ENCODE measurements at places on chromosomes 4 and X.

GRCh38 chr4:7937006-7937405 lies 2.7 kb downstream of the AFAP1 start:
- no peak for DNase-seq

DNA sequence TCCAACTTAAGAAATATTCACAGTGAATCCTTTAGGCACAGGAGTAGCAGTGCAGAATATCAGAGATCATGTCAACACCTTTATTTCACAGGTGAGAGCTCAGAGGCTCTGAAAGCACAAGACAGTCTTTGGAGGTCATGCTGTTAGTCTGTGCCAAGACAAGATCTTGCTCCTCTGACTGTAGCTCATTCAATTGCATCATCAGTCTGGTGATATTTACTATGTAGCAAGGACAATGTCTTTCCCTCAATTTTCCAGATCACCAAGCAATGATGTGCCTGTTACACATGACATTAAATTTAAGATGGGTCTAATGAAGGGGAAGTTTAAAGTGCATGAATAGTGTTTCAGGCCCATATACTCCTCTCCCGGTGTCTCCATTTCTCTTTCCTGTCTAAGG lies 277.5 kb downstream of the IL15 start:
- no peak for DNase-seq

DNA sequence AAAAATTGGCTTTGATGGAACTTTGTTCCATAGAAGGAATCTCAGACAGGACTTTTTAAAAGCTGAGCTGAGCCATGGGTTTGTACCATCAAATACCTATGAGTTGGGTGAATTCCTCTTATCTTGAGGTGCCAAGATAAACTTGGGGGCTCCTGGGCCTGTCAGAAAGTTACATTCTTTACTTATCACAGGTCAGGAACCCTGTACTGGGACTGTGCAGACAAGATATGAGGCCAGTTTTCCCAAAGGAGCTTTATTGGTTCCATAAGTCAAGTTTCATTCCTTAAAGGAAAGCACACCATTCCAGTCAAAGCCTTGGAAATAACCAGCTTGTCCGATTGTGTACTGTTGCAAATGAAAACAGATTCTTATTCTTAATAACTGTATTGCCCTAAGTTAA lies 72.4 kb upstream of the PACRGL start:
- DNase-seq: no peak

GRCh38 chr4:78627046-78627965 lies 75.7 kb downstream of the ANXA3 start:
- no peak for DNase-seq

DNA sequence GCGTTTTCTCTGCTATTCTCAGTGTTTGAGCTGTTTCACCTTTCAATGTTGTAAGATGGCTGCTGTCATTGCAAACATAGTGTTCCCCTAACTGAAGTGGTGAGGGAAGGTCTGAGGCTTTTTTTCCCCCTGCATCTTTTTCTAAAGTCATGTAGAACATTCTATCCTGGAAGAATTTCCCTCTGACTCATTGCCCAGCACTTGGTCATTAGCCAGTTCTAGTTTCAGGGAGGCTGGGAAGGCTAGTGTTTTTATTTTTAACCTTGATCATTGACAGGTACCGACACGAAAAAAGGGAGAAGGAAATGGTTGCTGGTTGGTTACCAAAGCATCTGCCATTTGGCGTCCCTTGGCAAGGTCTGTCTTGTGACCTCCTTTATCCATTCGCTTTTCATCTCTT lies 6.6 kb downstream of the LANCL3 start:
- DNase-seq: no peak

DNA sequence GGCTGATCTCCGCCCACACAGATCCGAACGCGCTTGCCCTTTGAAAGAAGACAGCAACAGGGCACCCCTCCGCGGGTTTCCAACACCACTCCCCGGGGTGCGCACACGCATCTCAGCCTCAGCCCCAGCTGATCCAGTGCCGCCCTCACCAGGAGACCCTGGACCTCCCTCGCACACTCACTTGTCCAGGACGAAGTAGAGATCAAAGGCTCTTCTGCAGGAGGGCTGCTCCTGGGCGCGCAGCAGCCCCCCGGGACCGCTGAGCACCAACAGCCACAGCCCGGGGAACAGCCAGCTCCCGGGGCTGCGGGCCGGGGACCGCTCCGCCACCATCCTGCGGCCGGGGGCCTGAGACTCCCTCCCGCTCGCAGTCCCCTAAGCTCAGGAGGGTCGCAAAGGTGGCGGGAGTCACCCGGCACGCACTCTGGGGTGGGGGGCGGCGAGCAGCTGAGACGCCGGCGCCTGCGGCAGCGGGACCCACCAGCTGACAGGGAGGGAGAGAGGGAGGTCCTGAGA lies 743 bp downstream of the ANTXR2 start:
- DNase-seq: peak; percentile 66

- no peak for DNase-seq
Observed at GRCh38 chrX:50648156-50648555, 165.8 kb downstream of the SHROOM4 start.

DNA sequence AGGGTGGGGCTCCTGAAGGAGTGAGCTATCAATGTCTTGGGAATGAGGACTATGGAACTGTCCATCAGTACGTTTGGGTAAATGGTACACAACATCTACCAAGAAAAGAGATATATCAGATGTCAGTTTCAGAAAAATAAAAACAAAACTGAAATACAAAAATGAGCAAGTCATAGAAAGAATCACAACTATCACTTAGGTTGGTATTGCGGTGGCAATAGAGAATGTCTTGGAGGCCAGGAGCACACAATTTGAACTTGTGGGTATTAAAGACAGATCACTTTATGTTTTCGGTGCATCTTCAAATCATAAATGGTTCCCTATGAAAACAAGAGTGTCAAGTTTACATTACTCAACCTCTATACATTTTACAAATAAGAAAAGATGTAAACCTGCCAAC lies 176.8 kb downstream of the CHM start:
- no peak for DNase-seq

DNA sequence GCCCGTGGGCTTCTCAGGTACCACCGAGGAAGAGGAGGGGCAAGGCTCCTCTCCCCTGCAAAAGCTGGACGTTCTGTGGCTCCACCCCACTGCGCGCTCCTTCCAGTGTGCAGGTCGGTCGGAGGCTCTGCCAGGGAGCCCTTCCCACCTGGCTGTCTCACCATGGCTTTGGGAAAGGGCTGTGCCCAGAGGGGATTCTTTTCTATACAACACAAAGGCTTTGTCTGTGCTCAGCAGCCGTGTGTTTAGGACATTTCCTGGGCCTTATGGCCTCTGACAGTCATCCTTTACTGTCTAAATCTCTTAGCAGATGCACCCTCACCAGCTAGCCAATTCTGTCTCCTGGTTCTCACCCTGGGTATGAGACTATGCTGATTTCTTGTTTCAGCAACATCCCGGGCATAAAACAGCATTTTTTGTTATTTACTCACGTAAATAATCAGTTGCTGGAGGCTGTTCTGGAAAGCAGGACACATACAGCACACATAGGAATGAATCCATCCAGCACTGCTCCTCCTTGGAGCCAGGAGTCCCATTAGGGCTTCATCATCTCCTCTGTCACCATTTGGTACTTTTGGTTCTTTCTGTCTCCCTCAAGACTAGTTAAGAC lies 20.4 kb upstream of the ATXN3L start:
- no peak for DNase-seq

DNA sequence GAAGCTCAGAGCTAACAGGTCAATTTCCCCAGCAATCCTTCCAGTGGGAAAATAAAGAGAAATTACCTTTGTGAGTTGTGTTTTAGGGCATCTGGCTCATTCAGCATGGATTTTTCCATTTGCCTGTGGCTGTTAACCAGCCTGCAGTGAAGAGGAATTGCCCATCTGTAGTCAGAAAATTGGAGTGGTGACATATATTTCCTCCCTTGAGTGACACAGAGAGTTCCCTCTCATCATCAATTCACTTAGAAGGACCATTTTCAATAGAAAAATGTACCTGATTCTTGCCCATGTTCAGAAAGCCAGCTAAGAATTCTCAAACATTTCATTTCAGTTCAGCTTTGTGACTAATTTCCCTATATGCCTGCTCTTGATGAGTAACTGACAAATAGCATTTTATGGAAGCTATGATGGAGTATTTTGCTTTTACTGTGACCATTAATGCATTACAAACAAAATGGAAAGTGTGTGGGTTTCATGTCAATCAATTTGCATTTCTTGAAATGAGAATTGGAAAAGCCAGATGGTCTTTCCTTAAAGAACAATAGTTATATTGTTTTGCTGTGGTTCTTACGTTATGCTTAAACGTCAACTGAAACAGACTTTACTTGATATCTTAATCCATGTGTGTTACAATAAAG lies 155.8 kb downstream of the NWD2 start:
- DNase-seq: no peak

GRCh38 chr4:4578981-4579380 lies 37.1 kb upstream of the STX18 start:
- peak; percentile 71 for DNase-seq

- peak; percentile 79 for DNase-seq
Observed at GRCh38 chrX:68822641-68823410, 6.0 kb upstream of the EFNB1 start.

DNA sequence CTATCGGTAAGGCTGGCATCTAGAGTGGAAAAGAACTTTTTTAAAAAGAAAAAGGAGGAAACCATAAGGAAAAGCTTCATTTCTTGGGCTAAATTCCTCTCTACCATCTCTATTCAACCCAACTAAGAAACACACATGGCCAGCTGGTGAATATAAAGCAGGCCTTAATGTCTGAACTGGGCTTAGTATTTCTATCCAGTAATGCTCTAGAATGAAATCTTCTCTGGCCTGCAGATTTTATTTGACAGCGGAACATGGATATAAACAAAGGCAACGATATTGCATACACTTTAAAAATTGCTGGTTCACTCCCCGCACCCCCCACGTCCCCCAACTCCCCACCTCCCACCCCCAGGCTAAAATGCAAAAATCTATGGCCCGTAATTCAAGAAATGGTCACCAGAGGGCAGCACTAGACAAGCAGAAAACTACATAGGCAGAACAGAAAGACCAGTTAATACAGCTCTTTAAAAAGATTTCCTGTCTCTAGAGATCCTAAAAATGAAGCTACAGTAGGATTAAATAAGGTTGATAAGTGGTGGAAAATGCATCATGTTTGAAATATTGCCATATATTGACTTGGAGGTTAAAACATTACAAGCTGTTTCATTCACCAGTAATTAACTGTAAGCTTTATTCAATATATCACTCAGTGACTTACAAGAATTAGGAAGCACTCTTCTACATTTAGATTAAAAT lies 155.2 kb upstream of the GALNT7 start:
- peak; percentile 50 for DNase-seq

DNA sequence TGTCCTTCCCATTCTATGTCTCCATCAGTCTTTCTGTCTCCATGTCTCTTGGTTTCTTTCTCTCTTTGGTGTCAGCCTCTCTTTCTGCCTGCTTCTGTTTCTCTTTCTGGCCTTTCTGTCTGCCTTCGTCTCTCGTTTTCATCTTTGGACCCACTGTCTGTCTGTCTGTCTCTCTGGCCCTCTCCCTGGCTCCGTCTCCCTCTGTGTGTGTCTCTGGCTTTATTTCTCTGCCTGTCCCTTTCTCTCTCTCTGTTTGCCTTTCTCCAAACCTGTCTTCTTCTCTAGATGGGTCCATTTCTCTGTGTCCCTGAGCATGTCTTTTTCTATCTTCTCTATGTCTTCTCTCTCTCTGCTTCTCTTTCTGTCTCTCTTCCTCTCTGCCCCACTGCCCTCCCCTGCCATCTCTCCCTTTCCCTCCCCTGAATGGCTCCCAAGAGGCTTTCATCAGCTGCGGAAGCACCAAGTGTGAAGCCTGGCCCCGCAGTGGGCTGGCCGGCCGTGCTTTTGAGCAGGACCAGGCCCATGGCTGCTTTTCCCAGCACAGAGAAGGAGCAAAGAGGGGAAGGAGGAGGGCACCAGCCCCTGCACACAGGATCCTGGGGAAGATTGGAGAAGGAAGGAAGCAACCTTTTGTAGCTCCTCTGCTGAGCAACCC lies 57.4 kb downstream of the PJA1 start:
- DNase-seq: no peak

DNA sequence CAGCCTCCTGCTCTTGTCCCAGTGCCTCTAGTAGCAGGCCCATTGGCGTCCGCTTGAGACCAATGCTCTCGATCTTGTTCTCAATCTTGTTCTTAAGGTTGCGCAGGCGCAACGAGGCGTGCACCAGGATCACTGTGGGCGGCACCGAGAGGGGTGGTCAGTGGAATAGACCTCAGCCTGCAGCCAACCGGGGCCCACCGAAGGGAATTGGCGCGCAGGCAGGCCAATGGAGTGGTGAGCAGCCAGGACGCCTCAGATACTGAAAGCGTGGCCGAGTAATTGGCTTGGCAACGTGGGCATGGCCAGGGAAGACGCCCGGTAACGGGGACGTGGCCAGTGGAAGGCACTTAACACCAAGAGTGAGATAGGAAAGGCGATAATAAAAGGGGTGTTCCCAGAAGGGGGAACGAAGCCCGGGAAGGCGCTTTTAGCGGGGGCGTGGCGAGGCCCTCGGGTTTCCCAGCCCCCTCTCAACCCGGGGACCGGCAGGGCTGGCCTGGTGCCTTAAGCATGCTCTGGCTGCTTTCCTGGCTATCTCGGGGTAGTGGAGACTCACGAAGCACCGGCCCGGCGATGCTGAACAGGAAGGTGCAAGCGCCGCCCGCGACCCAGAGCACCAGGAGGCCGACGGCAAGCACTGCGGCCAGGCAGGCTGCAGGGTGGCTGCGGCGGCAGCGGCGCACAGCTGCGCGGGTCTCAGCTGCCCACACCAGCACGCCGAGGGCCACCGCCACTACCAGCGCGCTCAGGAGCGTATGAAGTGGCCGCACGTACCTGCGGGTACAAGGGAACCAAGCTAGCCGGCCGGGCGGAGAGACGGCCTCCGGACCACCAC lies 1.7 kb downstream of the PRAF2 start:
- DNase-seq: no peak

GRCh38 chrX:53256446-53257041 lies 24.8 kb downstream of the IQSEC2 start:
- no peak for DNase-seq

DNA sequence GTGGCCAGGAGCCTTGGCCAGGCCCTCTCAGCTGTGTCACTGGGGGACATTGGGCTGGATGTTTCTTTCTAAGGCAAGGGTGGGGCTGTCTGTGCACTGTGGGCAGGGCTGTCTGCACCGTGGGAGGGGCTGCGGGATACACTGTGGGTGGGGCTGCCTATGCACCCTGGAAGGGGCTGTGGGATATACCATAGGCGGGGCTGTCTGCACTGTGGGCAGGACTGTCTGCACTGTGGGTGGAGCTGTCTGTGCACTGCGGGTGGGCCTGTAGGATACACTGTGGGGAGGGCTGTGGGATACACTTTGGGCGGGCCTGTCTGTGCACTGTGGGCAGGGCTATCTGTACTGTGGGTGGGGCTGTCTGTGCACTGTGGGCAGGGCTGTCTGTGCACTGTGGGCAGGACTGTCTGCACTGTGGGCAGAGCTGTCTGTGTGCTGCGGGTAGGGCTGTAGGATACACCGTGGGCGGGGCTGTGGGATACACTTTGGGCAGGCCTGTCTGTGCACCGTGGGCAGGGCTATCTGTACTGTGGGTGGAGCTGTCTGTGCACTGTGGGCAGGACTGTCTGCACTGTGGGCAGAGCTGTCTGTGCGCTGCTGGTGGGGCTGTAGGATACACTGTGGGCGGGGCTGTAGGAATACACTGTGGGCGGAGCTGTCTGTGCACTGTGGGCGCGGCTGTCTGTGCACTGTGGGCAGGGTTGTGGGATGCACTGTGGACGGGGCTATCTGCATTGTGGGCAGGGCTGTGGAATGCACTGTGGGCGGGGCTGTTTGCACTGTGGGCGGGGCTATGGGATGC lies 31.1 kb downstream of the ACOX3 start:
- peak; percentile 26 for DNase-seq

- no peak for DNase-seq
Observed at GRCh38 chrX:40149286-40150175, 51.8 kb upstream of the BCOR start.

- no peak for DNase-seq
Observed at GRCh38 chrX:16934185-16934584, 12.3 kb upstream of the REPS2 start.
